ENCODE measurements at places on chromosomes 2 and 18. TPM values are rescaled to one million over a fixed set of nuclear protein-coding genes. Genes with fewer than 3 reads are reported as not detected.

SERPINB12 gene
- not detected for total RNA-seq

SRBD1 gene
- total RNA-seq, result 15.0 TPM

CNOT9 gene
- total RNA-seq, result 74.4 TPM

MOGAT1 gene
- not detected for total RNA-seq

SPATS2L gene
- total RNA-seq, result 7.0 TPM

CFAP221 gene
- total RNA-seq, result not detected

ATOH8 gene
- not detected for total RNA-seq

TM4SF20 gene
- not detected for total RNA-seq

UGT1A10 gene
- not detected for total RNA-seq

HAAO gene
- not detected for total RNA-seq

REG3G gene
- not detected for total RNA-seq

- DNase-seq, result no peak
- no peak overlapping the region for H3K4me3 ChIP-seq
These were observed 30.7 kb downstream of the XRCC5 start for GRCh38 chr2:216139884-216140283.

- H3K4me3 ChIP-seq, result no peak overlapping the region
- no peak overlapping the region for H3K27ac ChIP-seq
- no peaks in the 10 kb centered on the region for H3K36me3 ChIP-seq
- peaks cover 3% of the 10 kb centered on the region for H3K4me1 ChIP-seq
- H3K27me3 ChIP-seq, result peaks cover 5% of the 10 kb centered on the region
These were observed 74.7 kb upstream of the TMEM200C start for GRCh38 chr18:5969989-5970403.

DNA sequence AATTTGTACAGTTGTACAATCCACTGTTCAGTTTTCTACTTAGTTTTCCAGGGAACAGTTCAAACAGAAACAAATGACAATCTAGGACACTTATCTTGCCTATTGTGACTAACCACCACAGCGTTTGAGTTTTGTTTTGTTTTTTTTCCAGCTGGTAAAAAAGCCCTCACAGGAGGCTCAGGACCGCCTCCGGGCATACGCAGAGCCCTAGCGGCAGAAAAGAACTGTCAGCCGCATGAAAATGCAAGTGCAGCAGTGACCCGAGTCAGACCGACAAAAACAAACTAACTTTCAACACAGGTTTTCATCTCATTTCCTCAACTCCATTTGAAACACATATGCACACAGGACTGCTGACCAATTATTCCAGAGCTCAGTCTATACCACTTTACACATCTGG, 68.6 kb downstream of the STEAP3 start:
- DNase-seq, result no peak
- H3K27ac ChIP-seq, result no peak overlapping the region
- H3K27me3 ChIP-seq, result no peaks in the 10 kb centered on the region
- H3K36me3 ChIP-seq, result no peaks in the 10 kb centered on the region
- H3K4me3 ChIP-seq, result no peak overlapping the region
- no peaks in the 10 kb centered on the region for H3K4me1 ChIP-seq

- DNase-seq, result no peak
- no peaks in the 10 kb centered on the region for H3K27me3 ChIP-seq
- no peaks in the 10 kb centered on the region for H3K4me1 ChIP-seq
- no peak overlapping the region for H3K27ac ChIP-seq
These were observed 998.0 kb upstream of the FANCL start for GRCh38 chr2:59239146-59239545.

DNA sequence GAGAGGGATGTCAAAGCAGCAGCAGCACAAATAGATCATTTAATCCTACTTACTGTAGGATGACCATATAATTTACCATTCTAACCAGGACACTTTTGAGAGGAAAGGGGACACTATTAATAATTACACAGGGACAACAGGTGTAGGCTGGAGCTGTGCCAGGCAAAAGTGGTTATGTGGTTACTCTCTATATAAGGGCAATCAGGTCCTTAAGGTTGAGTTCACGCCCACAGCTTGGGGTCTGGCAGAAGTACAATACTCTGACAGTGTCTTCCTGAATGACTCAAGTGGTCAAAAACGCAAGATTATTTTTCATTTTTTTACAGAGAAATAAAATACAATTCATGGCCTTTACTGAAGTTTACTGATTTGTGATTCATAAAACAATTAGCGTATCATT, 2.8 kb downstream of the PREPL start:
- H3K36me3 ChIP-seq, result no peaks in the 10 kb centered on the region
- peaks cover 38% of the 10 kb centered on the region for H3K4me1 ChIP-seq
- no peak for DNase-seq
- no peak overlapping the region for H3K4me3 ChIP-seq

- no peak for DNase-seq
- peaks cover 8% of the 10 kb centered on the region for H3K36me3 ChIP-seq
- peak within 1 kb of the TSS; percentile 85 for H3K4me3 ChIP-seq
- peaks cover 15% of the 10 kb centered on the region for H3K4me1 ChIP-seq
- H3K27me3 ChIP-seq, result peaks cover 67% of the 10 kb centered on the region
These were observed at the start of gene CYP27C1 for GRCh38 chr2:127220102-127220767. CYP27C1 (minus strand) TSS chr2:127220299; CDS start chr2:127220270, 29 bp downstream.

- no peak for DNase-seq
- peaks cover 33% of the 10 kb centered on the region for H3K4me1 ChIP-seq
- H3K4me3 ChIP-seq, result no peak overlapping the region
These were observed 12.8 kb upstream of the PSD4 start for GRCh38 chr2:113160962-113161361.

- H3K4me3 ChIP-seq, result no peak overlapping the region
- peaks cover 27% of the 10 kb centered on the region for H3K27me3 ChIP-seq
- peaks cover 8% of the 10 kb centered on the region for H3K36me3 ChIP-seq
- H3K27ac ChIP-seq, result no peak overlapping the region
- peaks cover 29% of the 10 kb centered on the region for H3K4me1 ChIP-seq
These were observed 3.7 kb upstream of the LRP2 start for GRCh38 chr2:169366066-169366465.

GRCh38 chr2:60119778-60120177, 433.7 kb downstream of the BCL11A start:
- no peak for DNase-seq
- H3K27me3 ChIP-seq, result no peaks in the 10 kb centered on the region
- H3K36me3 ChIP-seq, result no peaks in the 10 kb centered on the region
- H3K4me1 ChIP-seq, result no peaks in the 10 kb centered on the region
- H3K27ac ChIP-seq, result no peak overlapping the region

DNA sequence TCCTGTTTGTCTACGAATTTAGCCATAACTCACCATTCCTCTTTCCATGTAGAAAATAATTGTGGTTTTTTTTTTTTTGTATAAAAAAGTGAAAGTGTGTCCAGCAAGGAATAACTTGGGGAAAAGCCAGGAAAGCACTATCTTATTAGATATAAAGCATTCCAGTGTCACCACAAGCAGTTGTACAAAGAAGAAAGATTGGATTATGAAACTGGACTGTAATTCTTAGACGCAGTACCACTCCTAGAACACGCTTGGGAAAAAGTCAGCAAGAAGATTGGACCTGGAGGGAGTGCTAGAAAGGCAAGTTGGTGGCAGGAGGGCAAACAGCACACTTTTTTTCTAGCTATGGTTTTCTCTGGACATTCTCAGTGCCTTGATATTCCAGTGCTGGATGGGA, 186.7 kb downstream of the PARD3B start:
- peaks cover 5% of the 10 kb centered on the region for H3K36me3 ChIP-seq
- no peak overlapping the region for H3K27ac ChIP-seq
- no peaks in the 10 kb centered on the region for H3K4me1 ChIP-seq
- H3K4me3 ChIP-seq, result no peak overlapping the region
- no peak for DNase-seq

DNA sequence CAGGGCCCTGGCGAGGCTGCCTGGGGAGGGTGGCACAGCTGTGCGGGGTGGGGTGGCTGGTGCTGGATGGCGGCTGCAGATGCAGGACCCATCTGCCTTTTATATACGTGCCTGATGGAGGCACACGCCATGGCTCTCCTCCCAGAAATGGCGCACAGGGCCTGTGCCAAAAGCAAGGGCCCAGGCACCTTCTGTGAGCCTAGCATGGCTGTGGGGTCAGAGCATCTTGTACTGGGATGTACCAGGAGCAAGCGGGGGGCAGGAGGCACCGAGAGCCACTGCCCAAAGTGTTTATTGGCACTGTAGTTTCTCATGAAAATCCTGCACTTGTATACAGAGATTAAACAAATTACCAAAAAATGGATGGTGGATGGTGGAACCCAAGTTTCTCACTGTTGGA, 724.1 kb downstream of the GALR1 start:
- peaks cover 2% of the 10 kb centered on the region for H3K36me3 ChIP-seq
- no peaks in the 10 kb centered on the region for H3K4me1 ChIP-seq

DNA sequence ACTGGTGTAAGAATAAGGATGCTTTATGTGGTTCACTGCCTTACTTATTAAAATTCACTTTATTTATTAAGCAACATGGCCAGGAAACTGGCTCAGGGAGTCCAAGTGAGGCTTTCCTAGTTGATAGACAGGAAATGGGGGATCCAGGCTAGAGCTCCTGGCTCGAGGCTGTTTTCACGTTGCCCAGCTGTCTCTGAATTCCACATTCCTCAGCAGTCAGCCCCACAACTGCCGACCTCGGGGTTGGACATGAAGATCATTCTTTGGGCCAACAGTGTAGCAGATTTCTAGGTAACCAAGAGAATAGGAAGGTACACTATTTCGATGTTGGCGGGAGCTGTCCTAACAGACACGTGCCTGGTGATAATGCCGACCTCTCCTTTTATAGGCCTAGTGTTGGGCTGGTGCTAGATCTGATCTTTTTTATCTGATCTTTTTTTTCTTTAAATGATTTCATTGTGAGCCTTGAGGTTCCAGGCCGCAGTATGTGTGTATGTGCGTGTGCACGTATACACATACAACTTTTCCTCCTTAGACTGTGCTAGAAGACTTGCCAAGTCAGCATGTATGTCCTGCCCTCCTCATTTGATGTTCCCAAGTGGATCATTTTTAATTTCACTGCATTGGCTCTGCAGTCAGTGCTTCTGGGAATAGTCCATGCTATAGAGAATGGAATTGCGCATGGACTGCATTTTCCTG, 103.5 kb downstream of the CABLES1 start:
- H3K36me3 ChIP-seq, result no peaks in the 10 kb centered on the region
- no peaks in the 10 kb centered on the region for H3K27me3 ChIP-seq
- peak overlapping the region; percentile 95 for H3K27ac ChIP-seq

DNA sequence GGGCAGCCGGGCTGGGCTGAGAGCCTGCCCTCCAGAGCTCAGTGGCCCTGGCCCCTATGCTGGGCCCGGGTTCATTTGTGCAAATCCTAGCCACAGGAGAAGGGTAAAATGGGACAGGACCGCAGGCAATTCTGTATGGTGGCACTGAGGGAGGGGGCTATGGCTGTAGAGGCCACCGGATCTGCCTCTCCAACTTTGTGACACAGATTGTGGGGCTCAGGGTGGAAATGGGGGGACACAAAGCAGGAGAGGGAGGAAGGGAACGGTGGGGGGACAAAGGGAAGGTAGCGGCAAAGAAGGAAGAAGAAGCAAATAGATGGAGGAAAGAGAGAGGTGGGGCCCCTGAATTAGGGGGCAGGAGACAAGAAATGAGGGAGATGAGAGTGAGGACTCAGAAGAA, 201.1 kb downstream of the SMAD2 start:
- peaks cover 2% of the 10 kb centered on the region for H3K4me1 ChIP-seq
- H3K36me3 ChIP-seq, result no peaks in the 10 kb centered on the region
- no peak overlapping the region for H3K4me3 ChIP-seq
- H3K27me3 ChIP-seq, result peaks cover 79% of the 10 kb centered on the region
- H3K27ac ChIP-seq, result no peak overlapping the region
